ENCODE measurements at places on chromosomes 3 and 15. TPM values are rescaled to one million over a fixed set of nuclear protein-coding genes. Genes with fewer than 3 reads are reported as not detected.

DNA sequence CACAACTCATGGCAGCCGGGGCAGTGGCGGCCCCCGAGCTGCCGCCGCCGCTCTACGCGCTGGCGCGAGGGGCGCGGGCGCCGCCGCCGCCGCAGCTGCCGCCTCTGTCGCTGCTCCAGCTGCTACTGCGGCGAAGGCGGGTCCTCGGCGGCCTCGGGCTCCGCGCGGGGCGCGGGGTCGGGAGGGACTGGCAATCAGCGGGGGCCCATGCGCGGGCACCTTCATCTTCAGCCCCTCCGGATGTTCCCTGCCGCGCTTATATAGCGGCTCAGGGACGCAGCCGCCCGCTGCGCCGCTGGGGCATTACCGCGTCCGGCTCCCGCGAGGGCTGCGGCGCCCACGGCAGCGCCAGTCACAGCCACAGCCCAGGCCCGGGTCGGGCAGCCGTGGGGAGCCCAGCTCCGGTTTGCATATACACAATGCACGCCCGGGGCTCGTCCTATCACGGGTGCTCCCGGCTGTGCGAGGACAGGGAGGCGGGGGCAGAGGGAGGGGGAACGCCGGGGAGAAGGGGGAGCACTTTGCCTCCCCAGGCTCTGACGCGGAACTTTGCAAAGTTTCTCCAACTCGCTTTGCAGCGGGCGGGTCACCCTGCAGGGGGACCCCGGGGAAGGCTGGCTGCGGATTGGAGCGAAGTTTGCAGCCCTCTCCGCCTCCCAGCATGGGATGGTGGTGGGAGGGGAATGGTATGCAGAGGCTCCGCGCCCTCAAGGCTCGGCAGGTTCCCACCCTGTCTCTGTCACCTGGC lies at the start of gene VGLL3:
Gene VGLL3, minus strand, starts transcription at position 416 of the 748 bp plus-strand sequence. Its CDS starts 406 bp downstream, at position 10.
- DNase-seq, result peak; percentile 85

GRCh38 chr3:51434746-51435327 lies 43.8 kb downstream of the RBM15B start:
- DNase-seq, result no peak

GRCh38 chr3:151403246-151403645 lies 18.7 kb upstream of the P2RY12 start:
- DNase-seq, result no peak

GRCh38 chr3:110526777-110527727 lies 544.6 kb upstream of the NECTIN3 start:
- no peak for DNase-seq

GRCh38 chr3:158079599-158079998 lies 26.6 kb downstream of the SHOX2 start:
- DNase-seq, result no peak

DNA sequence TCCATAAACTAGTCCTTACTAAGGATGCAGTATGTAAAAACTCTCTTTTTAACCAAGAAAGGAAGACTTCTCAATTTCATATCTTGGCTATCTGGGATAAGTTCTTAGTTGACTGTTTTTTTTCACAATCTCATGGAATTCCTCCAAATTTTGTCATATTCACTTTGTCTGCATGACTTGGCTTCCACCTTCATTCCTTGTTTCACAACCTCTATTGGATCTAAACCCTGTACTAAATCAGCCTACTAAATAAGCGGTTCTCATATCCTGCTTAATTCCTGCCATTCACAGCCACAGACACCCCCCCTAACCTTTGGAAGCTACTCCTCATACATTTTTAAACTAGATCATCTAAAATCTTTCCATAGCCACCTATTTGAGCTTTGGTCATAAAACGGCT lies 370.6 kb upstream of the NAALADL2 start:
- DNase-seq, result no peak

- peak; percentile 73 for DNase-seq
Measured at GRCh38 chr3:61927332-61927731, 366.0 kb downstream of the PTPRG start.

Gene CTXN2
- not detected for total RNA-seq

Gene DPPA2
- total RNA-seq, result not detected

Gene LARP6
- total RNA-seq, result 2.4 TPM

Gene SPATA12
- not detected for total RNA-seq
